Stimulated activated naive CD4-positive, alpha-beta T cell (primary cell): ENCODE measurements at places on chromosomes 7 and 10.

DNA sequence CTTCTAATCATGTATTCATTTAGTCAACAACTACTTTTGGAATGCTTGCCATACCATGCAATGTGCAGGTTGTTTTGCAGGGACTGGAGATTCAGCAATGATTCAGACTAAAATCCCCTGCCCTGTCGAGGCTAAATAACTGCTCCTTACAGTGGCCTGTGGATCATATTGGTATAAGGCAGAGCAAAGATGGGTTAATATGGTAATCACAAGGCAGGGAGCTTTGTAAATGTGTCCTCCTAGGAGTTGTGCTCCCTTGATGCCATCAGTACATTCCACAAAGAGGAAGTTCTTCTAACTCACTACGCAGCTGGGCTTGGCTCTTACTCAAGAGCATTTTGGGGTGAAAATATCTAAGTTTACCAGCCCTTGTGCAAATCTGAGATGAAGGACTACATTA is 614 bp upstream of the IFIT2 start:
- no peak for DNase-seq

- DNase-seq = no peak
These were observed 59.8 kb downstream of the BPGM start for GRCh38 chr7:134706468-134706867.

GRCh38 chr7:70805360-70805759 is 326.6 kb upstream of the GALNT17 start:
- DNase-seq = no peak

DNA sequence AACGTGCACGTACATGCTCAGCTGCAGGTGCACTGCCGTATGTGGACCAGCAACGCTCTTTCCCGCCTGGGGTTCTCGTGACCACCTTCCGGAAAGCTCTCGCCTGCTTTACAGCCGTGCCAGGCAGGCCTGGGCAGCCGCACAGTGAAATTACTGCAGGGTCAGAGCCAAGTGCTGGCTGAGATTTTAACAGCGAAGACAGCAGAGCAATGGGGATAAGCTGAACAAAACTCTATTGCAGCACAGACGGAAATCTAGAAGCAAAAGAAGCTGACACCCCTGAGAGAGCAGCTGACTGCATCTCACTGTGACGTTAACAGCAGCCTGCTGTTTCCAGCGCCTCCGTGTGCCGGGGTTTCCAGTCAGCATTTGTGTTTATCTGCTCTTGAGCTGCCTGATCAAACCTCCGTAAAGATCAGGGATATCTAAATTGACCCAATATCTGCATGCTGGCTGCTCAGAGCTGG is 179.0 kb downstream of the DIP2C start:
- no peak for DNase-seq

DNA sequence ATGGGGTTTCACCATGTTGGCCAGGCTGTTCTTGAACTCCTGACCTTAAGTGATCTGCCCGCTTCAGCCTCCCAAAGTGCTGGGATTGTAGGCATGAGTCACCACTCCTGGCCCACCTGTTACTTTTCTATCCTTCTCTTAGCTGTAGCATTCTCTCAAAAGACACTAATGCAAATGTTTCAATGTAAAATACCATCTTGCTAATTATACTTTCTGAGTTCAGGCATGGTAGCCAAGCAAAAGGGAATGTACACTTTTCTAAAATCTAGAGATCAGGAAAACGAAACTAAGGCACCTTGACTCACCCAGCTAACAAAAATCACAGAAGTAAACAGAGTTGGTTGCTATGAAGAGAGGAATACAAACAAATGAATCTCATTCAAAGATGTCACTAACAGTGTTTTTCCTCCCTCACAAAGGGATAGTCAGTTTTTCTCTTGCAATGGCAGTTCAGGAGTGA is 401.0 kb upstream of the NRP1 start:
- DNase-seq = no peak

GRCh38 chr10:34966040-34966439 is 124.1 kb downstream of the CUL2 start:
- DNase-seq = no peak

DNA sequence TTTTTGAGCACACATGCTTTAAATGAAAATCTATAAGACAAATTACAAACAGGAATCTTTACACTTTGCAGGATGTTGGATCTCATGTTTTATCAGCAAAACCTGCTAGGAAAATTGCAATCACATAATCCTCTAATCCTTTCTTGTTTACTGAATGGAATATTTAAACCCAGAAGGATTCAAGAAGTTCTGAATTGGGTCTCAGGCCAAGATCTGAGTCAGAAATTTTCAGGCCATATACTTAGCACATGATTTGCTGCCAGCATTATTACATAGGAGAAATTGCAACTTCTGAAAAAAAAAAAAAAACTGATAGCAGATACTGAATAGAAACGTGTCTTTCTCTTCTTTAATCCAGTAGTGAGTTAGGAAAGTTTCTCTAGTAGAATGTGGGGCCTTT is 1005.3 kb upstream of the POT1 start:
- DNase-seq = no peak

DNA sequence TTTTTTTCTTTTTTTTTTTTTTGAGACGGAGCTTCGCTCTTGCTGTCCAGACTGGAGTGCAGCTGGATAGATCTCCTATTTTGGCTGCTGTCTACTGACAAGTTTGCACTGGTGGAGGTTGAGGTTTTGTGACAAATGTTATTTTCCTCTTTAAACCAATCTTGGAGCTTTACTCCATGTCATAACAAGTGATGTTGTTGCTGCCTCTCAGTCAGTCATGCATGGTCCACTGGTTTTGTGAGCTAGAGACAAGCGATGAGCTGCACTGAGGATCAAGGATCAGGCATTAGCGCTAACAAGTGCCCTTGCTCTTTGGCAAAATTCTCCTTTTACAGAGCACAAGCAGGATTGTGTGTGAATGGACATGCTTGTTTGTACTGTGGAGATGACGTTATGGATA is 805 bp upstream of the WDFY4 start:
- no peak for DNase-seq

GRCh38 chr10:62853710-62854109 is 37.5 kb upstream of the EGR2 start:
- no peak for DNase-seq

- DNase-seq = no peak
These were observed 70.9 kb upstream of the MGMT start for GRCh38 chr10:129396021-129396722.

GRCh38 chr7:55475855-55476803 is 96.2 kb downstream of the VOPP1 start:
- no peak for DNase-seq

DNA sequence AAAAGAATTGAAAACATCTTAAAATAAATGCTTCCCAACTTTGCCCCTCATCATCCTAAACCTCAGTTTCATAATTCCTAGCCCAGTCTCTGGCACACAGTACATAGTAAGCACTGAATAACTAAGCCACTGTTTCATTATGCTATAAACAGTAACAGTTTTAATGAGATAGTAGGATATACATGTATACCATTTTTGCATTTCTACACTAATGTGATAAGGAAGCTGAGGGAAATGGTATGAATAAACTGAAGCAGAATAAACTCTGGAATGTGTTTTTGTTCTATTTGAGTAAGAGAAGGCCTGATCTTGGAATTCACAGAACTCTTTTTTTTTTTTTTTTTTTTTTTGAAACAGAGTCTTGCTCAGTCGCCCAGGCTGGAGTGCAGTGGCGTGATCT is 8.8 kb downstream of the NAPEPLD start:
- DNase-seq = no peak

GRCh38 chr10:111084366-111085255 is 7.8 kb downstream of the ADRA2A start:
- no peak for DNase-seq

- DNase-seq = no peak
These were observed 15.9 kb upstream of the AKR1B1 start for GRCh38 chr7:134474828-134475227.

DNA sequence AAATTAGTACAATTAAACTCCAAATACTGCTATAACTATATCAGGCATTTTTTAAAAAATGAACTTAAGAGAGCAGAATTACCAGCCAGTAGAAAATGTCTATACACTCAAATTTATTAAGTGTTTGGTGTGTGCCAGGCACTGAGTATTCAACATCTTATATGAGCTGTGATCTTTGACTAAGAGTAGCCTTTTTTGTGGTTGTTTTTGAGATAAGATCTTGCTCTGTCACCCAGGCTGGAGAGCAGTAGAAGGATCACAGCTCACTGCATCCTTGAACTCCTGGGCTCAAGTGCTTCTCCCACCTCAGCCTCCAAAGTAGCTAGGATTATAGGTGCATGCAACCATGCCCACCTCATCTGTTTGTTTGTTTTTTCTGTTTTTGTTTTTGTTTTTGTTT is 102.5 kb upstream of the CELF2 start:
- no peak for DNase-seq

DNA sequence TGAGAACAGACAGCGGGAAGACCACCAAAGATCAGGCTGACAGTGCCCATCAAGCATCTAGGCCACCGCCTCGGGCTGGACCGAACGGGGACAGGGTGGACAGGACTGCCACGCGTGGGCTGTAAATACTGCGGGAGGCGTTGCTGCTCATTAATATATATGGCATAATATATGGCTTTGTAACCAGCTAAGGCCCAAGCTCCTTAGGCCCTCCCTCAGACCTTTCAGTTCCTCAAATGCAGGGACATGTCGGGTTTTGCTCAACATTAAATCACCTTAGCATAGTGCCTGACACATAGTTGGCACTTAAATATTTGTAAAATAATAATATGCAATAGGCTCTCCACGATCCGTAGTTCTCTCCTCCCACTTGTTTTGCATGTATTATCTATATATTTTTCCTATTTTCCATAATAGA is 402 bp upstream of the TMEM168 start:
- no peak for DNase-seq

GRCh38 chr7:88020953-88021665 is 87.1 kb downstream of the ADAM22 start:
- DNase-seq = no peak

- DNase-seq = no peak
These were observed 10.7 kb downstream of the FGL2 start for GRCh38 chr7:77188731-77189437.

- no peak for DNase-seq
These were observed 103.9 kb downstream of the CUBN start for GRCh38 chr10:17025444-17026295.

DNA sequence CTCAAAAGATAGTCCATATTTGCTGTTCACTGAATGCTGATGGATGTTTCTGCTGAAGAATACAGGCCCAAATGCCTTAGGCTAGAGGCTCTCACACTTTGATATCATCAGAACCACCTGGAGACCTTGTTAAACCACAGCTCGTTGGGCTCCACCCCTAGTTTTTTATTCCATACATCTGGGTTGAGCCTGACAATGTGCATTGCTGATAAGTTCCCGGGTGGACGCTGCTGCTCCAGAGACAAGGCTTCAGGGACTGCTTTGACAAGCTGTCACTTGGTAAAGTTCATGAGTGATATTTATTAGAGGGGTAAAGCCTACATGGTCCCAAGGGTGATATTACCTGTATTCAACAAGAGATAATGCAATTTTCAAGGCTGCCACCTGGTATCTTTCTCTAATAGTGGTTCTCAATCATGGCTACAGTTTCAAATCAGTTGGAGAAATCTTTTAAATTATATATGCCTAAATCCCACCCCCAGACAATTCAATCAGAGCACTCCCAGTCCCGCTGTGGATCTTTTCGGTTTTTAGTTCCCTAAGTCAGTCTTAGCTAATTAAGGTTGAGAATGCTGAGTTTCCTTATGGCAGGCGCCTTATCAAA is 107.1 kb upstream of the GSDME start:
- DNase-seq = no peak

- DNase-seq = no peak
These were observed 150.8 kb downstream of the NRP1 start for GRCh38 chr10:33183655-33184054.

DNA sequence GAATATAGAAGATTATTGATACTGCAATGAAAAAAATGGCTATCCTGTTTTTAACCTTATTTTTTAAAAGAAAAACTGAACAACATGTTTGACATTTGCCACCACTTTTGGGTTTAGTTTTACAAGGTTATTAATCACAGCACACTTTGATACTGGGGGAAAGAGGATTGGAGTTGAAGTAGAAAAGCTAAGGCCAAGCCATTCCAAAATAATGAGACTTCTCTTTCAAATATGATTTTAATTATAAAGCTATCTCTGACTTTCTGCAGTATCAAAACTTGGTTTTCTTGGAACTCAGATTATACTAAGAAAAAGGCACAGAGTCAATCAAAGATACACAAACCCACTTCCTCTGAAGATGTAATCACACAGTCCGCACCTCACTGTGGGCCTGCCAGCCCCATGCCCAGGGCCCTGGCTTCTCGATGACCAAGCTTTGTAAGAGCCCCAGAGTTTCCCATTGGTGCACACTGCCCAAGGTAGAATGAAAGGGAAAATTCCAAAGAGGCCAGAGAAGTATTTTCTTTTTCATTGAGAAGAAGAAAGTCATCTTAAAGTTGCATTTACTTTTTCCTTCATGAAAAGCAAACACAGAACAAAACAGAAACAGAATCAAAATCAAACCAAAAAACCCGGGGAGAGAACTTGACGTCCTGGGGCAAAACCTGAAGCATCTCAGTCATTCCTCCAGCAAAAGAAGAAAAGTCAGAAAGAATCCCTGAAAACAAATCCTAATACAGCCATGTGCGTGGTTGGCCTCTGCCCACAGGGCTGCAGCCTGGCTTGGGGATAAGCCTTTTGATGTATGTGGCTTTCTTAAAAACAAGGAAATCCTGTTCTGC is 187.7 kb upstream of the KLF6 start:
- DNase-seq = peak; percentile 22

DNA sequence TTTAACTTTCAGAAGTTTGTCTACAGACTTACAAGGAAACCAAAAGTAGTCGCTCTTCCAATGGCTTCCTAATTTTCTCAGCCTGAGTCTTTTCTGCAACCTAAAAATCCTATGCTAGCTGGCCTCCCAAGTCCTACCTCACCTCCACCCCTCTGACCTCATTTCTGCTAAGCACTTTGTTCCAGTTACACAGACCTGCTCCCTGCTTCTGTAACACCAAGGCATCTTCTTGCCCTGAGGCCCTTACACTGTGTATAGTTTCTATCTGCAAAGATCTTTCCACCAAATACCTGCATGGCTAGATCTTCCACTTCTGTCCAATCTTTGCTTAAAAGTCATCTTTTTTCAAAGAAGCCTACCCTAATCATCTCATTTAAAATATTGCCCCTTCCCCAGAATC is 1.9 kb upstream of the SNX13 start:
- DNase-seq = no peak

- no peak for DNase-seq
These were observed 398.0 kb downstream of the NXPH1 start for GRCh38 chr7:8831376-8831775.

- no peak for DNase-seq
These were observed 79.1 kb upstream of the RET start for GRCh38 chr10:42997849-42998165.

DNA sequence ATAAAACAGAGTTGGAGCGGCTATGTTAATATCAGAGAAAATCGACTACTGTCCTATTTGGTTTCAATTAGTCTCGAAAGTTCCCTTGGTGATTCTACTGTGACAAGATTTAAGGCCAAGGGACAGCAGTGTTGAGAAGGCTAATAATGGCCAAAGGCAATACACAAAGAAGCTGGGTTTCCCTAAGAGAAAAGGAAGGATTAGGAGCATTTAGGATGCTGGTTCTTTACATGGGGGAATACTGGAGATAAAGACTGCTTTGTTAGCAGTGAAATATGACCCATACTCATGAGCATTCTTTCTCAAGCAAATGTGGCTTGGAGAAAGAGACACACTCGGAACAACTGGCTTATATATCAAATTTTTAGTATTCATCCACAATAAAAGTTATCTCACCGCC is 32.2 kb downstream of the IQUB start:
- DNase-seq = no peak
